ENCODE measurements at places on chromosomes 5 and 9. TPM values are rescaled to one million over a fixed set of nuclear protein-coding genes. Genes with fewer than 3 reads are reported as not detected.

GRCh38 chr9:27528076-27528885, 1.3 kb downstream of the MOB3B start:
- peak; percentile 55 for DNase-seq

ABCA1 gene
- total RNA-seq: 48.2 TPM

DNA sequence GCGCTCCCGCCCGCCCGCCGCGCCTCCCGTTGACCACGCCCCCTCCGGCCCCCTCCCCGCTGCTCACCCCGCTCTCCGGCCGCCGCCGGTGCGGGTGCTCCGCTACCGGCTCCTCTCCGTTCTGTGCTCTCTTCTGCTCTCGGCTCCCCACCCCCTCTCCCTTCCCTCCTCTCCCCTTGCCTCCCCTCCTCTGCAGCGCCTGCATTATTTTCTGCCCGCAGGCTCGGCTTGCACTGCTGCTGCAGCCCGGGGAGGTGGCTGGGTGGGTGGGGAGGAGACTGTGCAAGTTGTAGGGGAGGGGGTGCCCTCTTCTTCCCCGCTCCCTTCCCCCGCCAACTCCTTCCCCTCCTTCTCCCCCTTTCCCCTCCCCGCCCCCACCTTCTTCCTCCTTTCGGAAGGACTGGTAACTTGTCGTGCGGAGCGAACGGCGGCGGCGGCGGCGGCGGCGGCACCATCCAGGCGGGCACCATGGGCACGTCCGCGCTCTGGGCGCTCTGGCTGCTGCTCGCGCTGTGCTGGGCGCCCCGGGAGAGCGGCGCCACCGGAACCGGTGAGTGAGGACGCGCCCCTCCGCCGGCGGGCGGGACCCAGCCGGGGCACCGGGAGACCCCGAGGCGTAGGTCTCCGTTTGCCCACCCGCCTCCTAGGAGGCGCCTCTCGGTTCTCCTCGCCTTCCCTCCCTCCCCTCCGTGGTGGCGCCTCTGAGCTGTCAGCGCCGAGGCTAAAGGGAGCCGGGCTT, at the start of gene VLDLR:
VLDLR (plus strand) TSS at position 66 of the 739 bp plus-strand sequence; CDS start at position 469, 403 bp downstream.
- no peak for DNase-seq

- DNase-seq: no peak
These were observed 73.6 kb downstream of the TLR4 start for GRCh38 chr9:117777823-117778222.

Data from renal cortical epithelial cell (primary cell).